Stimulated activated CD8-positive, alpha-beta memory T cell treated with anti-CD3 and anti-CD28 coated beads, Interleukin-4, amount 100 ng/mL, for 4 hours (primary cell): ENCODE measurements at places on chromosomes 2 and 18.

DNA sequence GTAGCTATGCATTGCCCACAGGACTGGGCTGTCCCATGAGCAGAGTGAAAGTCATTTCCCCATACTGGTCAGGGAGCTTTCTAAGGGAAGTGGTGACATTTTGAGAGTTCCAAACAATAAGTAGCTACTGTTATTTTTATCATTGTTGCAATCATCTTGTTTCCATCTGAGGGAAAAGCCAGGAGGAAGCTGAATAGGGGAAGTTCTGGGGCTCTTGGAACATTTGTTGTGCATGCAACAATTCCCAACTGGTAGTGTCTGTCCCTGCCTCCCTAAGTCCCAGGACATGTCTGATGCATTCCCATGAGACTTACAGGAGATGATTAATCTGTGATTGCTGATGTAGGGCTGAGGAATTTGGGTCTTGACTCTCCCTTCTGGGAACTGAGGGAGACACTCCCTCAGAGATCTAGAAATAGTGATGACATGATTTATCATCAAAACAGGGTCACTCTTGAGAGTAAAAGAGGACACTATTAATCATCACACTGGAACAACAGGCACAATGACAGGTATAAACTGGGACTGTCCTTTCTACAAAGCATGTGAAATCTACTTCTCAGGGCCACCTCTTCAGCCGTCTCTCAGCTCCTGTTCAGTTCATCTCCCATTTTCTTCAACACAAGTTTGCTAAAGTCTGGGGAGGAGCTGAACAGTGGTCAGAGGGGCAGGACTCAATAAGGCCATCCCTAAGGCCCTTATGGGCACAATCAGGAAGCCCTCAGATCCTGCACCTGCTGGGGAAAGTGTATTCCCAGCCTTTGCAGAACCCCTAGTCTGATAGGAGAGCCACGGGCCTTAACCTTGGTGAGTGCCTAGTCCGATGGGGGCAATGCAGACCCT is 28.0 kb upstream of the MARCO start:
- no peak for DNase-seq

DNA sequence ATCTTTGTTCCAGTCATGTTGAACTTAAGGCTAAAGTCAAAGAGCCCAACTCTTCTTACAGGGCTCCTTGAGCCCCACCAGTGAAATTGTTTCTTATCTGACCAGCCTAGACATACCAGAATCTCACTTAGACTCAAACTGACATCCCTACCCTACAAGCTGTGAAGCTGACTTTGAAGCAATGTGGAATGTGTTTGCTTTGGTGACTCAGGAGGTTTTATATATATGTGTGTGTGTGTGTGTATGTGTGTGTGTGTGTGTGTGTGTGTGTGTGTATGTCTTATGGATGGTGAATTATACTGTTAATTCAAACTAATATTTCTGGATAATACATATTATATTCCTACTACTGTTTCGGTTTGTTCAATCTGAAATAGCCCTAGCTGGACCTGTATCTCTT is 67.3 kb downstream of the CAMKMT start:
- no peak for DNase-seq

GRCh38 chr2:171160956-171161740 is 455 bp upstream of the TLK1 start:
- DNase-seq = no peak

GRCh38 chr2:47568164-47568850 is 165.4 kb downstream of the MSH2 start:
- DNase-seq = no peak

DNA sequence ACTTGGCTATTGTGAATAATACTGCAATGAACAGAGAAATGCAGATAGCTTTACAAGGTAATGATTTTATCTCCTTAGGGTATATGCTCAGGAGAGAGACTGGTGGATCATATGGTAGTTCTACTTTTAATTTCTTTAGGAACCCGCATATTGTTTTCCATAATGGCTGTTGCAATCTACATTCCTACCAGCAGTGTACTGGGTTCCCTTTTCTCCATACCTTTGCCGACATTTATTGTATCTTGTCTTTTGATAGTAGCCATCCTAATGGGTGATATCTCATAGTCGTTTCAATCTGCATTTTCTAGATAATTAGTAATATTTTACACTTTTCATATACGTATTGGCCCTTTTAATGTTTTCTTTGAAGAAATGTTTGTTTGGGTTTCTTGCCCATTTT is 702.9 kb upstream of the ACVR2A start:
- no peak for DNase-seq

DNA sequence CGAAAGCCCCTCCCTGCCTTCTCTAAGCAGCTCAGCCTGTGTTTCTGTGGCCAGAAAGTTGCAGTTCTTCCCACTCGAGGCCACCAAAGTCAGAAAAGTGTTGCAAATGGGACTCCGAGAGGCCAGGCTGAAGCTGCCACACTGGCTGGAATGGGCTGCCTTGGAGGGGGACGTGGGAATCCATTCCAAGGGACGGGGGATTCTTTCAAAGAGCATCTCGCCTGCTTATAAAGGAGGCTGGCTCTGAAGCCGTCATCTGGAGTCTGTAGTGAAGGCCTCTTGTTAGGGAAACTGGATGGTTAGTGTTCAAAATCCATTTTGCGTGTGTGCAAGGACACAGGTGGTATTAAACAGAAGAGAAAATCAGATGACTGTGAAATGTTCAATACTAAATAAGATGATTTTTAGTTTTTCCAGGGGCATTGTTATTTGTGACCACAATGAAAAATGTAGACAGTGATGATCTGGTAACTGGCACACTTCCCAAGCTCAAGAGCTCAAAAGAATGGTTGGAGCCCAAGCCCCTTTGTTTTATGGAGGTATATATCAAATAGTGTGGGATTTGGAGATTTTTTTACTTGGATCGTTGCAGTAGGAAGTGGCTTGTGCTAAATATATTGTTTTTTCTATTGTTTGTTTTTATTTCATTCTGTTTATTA is 782 bp downstream of the FAM228B start:
- no peak for DNase-seq

GRCh38 chr2:162261032-162261945 is 18.0 kb upstream of the FAP start:
- DNase-seq = no peak

DNA sequence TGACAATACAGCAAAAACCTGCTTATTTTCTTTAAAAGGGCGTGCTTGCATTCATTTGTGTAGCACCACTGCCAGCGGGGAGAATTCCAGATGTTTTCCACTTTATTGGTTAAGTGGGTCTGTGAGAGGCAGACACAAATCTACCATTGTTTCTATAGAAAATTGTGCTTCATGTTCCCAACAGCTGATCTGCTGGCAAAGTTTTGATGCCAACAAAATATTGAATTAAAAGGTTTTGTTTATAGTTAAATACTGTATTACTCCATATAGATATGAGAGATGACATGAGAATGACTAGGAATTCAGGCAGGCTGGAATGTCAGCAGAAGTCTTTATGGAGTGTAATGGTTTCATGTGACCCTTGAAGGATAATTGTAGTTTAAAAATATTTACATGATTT is 182.7 kb downstream of the MC4R start:
- no peak for DNase-seq

DNA sequence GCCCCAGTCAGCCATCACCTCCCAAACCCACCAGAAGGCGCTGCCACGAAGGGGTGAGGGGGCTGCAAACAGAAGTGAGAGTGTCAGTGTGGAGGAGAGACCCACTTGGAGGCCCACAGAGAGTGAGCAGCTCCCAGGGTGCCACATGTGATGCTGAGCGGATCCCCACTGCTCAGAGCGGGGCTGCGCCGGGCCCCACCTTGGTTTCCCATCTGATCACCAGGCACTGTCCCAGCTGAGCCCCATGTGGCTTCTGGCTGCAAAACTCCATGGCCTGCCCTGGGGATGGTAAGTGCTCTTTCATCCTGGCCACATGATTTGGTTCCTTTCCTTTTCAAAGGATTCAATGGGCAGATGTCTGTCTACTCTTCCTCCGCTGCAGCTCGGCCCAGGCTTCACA is 23.8 kb downstream of the SNORC start:
- no peak for DNase-seq

- DNase-seq = no peak
Measured at GRCh38 chr2:152297715-152298114, 37.3 kb upstream of the FMNL2 start.

- DNase-seq = no peak
Measured at GRCh38 chr2:228938629-228939028, 332.5 kb downstream of the PID1 start.

- no peak for DNase-seq
Measured at GRCh38 chr18:47254341-47254939, 3.0 kb upstream of the SKOR2 start.

DNA sequence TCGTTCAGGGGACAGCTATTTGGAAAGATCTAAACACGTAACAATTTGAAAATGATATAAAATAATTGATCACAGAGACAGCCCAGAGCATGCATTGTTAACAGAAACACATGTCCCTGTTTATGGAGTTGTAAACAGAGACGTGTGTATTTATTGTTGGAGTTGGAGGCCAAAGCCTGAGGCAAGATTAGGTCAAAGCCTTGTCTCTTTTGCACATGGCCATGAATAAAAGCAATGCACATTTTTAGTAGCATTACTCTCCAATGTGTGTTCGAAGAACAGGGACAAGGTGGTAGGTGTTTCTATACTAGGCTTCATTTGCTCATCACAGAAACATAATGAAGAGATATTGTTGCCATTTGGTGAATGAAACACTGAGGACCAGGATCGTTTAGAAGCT is 841.5 kb upstream of the FANCL start:
- no peak for DNase-seq
